ENCODE measurements at places on chromosomes 2 and 18.

- DNase-seq: no peak
Measured at GRCh38 chr2:159792599-159792998, 5.4 kb downstream of the CD302 start.

DNA sequence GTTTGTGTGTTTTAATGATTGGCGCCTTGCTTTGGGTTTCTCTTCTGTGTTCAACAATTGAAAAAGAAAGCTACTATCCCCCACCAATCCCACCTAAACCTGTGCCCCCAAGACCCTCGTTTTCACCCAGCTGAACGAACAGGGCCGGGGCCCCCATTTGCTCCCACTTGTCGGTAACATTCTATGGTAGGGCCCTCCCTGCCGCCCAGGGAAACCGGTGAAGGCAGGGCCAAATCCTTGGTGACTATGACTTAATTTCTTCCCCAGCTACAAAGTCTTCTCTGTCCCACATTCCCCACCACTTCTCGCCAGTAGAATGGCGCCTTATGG lies 598 bp upstream of the SNRNP200 start:
- DNase-seq: no peak

DNA sequence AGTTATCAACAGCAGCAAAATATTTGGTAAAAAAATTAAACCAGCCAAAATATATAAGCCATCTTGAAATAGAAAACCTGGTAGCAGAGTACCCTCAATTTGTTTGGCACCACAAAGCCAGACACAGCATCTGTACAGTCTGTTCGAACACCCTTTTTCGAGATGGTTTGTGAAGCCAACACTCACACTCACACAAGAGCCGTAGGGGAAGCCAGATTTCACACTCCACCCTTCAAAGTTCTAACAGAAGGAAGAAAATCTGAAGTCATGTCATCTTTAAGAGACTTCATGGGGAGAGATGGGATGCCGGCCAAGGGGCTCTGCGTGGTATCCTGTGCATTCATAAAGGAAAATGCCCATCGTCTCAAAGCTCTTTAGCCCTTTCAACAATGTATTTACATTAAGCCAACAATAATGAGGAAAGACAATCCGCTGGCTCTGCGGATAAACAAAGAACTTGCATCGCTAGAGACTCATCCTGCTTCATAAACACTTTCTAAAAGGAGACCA lies 451.5 kb upstream of the CHST9 start:
- DNase-seq: no peak

DNA sequence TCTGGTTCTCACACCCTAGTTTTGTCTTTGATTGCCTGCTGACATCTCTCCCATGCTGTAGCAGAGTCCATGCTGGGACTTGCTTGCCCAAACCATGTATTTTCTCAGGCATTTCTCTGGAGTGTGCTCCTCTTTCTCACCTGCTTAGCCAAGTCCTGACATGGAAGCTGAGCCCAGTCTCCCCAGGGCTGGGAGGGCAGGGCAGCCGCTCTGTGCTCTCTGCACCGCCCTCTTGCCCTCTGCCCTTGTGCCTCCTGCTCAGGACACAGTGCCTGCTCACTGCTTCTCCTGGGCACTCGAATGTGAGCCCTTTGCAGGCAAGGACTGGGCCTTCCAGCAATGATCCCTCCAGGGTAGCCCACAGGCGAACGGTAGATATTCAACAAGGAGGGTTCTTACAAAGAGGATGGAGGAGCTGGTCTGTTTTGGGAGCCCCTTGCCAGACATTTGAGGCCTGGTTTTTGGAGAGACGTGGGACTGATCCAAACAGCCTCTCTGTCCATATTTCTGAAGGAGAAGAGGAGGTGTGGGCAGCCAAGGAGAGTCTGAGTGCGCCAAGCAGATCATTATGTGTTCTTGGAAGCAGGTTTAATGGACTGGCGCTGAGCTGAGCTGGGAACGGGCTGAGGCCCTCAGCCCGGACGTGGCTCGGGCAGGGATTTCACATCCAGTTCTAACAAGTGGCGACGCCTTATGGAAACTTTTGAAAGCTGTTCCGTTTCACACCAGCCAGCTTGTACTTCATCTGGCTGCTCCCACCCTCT lies 4.0 kb downstream of the SLC14A2 start:
- DNase-seq: no peak

DNA sequence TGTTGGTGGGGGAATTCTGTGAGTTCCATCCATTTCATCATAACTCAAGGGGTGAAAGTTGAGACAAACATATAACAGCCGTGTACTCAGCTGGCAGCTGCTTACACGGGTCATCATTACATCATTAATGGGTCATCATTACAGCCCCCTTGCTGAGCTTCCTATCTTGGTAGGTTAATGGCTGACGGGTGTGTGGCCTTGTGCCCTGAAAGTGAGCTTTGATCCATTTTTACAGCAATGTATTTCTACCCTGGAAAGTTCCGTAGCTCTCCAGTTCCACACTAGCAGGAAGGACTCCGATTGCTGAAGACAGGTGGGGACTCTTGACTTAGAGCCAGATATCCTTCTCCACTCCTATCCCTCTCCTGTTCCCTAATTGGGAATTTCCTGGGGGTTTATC lies 105.2 kb upstream of the DLX2 start:
- no peak for DNase-seq

- DNase-seq: no peak
Measured at GRCh38 chr18:79902640-79903039, 48.8 kb downstream of the SLC66A2 start.

- no peak for DNase-seq
Measured at GRCh38 chr2:153071090-153071489, 352.7 kb downstream of the ARL6IP6 start.

- DNase-seq: no peak
Measured at GRCh38 chr2:104852090-104852666, 1.7 kb upstream of the POU3F3 start.

DNA sequence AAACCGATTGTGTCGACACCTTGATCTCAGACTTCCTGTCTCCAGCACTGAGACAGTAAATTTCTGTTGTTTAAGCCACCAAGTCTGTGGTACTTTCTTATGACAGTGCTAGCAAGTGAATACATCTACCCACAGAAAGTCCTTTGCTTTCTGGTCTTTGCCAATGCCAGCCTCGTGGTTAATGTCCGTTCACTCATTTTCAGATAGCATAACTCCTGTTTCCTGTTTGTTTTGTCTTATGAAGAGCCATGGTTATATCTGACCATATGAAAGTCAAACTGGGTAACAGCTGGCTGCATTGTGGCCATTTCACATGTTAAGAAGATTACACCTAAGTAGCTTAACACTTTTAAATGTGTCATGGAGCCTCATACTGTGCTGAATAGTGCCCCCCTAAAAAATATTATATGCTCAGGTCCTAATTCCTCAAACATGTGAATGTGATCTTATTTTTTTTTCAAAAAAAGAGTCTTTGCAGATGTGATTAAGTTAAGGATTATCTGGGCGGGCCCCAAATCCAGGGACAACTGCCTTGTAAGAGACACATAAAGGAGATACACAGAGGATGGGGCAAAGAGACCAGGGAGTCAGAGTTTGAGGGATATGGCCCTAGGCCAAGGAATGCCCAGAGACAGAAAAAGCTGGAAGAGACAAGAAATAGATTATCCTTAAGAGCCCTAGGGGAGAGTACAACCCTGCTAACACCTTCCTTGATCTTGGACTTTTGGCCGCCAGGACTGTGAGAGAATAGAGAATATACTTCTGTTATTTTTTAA lies 118.0 kb downstream of the KCNE4 start:
- no peak for DNase-seq

DNA sequence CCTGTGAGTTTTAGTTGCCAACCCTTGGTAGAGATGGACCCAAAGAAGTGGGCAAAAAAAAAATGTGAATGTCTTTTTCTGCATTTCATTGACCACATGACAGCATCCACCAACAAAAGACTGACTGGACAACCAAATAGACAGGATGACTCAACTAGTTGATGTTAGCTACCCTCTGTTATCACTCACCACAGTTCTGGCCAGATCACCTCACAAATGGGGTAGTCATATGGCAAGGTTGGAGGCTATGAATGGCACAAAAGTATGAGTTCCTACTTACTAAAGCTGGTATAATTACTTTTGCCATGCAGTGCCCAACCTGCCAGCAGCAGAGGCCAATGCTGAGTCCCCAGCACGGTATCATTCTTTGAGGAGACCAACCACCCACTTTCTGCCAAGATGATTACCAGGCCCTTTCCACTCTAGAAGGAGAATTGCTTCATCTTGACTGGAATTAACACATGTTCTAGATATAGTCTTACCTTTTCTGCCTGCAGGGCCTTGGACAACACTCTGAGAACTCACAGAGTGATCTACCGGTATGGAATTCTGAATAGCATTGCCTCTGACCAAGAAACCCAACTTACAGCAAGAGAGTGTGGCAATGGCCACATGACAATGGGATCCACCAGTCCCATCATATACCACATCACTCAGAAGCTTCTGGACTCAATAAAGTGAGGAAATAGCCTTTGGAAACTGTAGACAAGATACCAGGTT lies 20.1 kb upstream of the TCF7L1 start:
- DNase-seq: no peak

- no peak for DNase-seq
Measured at GRCh38 chr2:25453199-25453905, 111.6 kb upstream of the DNMT3A start.

DNA sequence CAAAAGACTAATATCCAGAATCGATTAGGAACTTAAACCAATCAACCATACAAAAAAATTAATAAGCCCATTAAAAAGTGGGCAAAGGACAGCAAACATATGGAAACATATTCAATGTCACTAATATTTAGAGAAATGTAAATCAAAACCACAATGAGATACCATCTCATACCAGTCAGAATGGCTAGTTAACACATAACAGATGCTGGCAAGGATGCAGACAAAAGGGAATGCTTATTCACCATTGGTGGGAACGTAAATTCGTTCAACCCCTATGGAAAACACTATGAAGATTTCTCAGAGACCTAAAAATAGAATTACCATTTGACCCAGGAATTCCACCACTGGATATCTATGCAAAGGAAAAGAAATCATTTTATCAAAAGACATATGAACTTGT lies 468.2 kb upstream of the ST6GAL2 start:
- DNase-seq: no peak

DNA sequence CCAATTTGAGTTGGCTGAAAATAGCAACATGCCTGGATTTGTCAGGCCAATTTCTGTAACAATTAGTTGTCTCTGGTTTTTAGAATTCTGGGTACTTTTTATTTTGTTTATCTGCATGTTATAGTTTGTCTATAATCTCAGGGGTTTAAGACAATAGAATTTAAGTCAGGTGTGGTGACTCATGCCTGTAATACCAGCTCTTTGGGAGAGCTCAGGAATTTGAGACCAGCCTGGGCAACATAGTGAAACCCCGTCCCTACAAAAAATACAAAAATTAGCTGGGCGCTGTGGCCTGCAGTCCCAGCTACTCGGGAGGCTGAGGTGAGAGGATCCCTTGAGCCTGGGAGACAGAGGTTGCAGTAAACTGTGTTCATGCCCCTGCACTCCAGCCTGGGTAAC lies 114.4 kb upstream of the GLS start:
- DNase-seq: no peak

DNA sequence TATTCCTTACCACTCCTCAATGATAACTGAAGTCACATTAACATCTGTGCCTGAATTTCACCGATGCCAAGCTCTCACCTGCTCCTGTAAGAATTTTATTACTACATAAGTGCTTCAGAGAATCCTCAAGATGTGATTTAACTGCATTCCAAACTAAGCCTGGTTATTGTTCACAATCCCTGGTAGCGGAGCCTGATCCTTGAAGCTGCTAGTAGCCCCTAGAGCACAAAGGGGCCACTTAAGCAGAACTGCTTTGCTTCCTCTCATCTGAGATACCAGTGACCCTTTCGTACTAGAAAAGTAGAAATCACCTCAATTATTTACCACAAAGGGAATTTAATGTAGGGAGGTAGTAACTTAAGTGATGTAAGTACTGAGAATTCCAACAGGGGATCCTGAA lies 529.6 kb downstream of the CPS1 start:
- DNase-seq: no peak

DNA sequence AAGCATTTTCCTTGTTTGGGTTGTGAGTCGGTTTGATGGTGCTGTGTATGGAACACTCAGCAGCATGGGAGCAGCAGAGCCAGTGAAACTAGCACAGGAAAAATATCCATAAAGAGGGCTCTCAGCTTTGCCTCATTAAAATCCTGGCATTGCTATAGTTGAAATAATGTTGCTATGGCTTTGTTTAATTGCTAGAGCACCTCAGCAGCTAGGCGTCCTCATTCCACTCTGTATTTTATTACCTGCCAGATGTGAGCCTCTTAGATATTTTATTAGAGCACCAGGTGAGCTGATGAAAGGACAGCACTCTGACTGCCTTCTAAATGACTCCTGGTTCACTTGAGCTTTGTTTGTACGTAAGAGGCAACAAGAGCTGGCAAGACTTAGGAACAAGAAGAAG lies 232.4 kb downstream of the MTX2 start:
- no peak for DNase-seq

- DNase-seq: no peak
Measured at GRCh38 chr2:191329841-191330240, 84.6 kb downstream of the MYO1B start.

GRCh38 chr2:37349231-37349860 lies 4.9 kb downstream of the QPCT start:
- no peak for DNase-seq

DNA sequence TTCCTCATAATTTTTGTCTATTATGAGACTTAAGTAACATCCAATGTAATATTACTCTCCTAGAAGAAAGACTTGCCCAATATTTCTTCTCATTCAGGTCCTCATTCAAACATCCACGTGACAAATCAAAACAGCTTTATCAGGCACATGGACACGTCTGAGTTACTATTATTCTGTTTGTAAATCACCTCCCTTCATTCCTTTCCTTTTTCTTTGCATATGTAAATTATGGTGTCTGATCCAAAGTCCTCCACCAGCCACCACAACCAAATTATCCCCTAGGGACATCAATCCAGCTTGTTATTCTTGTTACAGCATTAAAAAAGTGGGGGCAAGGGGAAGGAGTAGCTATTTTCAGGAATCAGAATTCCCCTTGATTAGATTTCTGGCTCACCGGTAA lies 7.1 kb downstream of the TMEM163 start:
- DNase-seq: no peak

DNA sequence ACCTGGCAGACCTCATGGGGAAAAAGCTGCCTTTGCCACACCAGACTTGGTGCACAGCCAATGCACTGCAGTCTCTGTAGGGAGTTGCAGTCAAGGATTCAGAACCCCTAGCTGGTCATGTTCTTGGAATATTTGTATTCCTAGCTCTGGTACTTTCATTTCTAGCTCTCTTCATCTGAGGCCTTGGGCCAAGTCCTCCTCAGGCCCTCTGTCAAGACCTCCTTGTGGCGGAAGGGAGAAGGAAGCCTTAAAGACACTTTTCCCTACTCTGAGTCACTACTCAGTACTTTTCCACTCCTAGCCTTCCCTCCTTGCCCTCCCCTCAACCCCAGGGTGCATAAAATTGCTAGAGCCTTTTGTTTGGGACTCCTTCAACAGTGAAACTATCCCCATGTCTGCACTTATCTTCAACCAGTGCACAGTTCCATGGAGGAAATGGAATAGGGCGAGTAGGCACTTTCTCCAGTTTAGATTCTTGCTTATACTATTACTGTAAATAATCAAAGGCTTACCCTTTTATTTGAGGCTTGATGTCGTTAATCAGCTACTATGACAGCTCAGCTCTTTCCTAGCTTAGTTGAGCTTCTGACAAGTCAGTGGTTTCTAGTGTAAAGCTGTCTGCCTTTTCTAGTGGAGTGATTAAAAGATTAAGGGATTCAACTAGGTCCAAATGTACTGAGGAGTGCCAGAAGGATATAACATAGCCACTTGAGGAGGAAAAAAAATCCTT lies 15.8 kb downstream of the M1AP start:
- no peak for DNase-seq

GRCh38 chr2:101007415-101008345 lies 5.6 kb downstream of the RPL31 start:
- no peak for DNase-seq

GRCh38 chr2:227834423-227834822 lies 20.8 kb downstream of the CCL20 start:
- DNase-seq: no peak

Measured in activated CD4-positive, alpha-beta T cell treated with anti-CD3 and anti-CD28 coated beads, Interleukin-2, amount 50 U/mL, for 4 hours (primary cell).